ENCODE measurements at places on chromosomes 16 and 17. TPM values are rescaled to one million over a fixed set of nuclear protein-coding genes. Genes with fewer than 3 reads are reported as not detected.

Gene PIK3R5
- total RNA-seq = 0.78 TPM

Gene CD300E
- total RNA-seq = not detected

Gene CDRT15
- total RNA-seq = not detected

Gene GAS7
- total RNA-seq = 0.33 TPM

DNA sequence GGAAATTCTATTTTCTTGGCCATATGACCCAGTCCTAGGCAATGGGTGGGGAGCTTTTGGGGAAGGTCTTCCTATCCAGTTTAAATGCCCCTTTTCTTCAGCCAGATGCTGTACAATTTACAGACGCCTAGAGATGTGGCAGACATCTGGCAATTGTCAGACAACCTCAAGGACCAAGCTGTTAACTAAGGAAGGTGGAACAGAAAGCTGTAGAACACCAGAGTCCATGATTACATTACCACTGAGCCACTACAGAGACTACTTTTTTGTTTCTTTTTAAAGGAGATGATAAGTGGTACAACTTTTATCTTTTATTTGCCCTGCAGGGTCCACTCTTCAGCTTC is 21.1 kb upstream of the CORO6 start:
- no peak overlapping the region for H3K4me3 ChIP-seq
- H3K36me3 ChIP-seq = no peaks in the 10 kb centered on the region
- no peaks in the 10 kb centered on the region for H3K27me3 ChIP-seq
- DNase-seq = no peak
- peak overlapping the region; percentile 2 for H3K27ac ChIP-seq

GRCh38 chr16:21989133-21989532 is 11.8 kb downstream of the PDZD9 start:
- no peak overlapping the region for H3K4me3 ChIP-seq
- peaks cover under 1% of the 10 kb centered on the region for H3K4me1 ChIP-seq
- no peak overlapping the region for H3K27ac ChIP-seq
- no peak for DNase-seq

DNA sequence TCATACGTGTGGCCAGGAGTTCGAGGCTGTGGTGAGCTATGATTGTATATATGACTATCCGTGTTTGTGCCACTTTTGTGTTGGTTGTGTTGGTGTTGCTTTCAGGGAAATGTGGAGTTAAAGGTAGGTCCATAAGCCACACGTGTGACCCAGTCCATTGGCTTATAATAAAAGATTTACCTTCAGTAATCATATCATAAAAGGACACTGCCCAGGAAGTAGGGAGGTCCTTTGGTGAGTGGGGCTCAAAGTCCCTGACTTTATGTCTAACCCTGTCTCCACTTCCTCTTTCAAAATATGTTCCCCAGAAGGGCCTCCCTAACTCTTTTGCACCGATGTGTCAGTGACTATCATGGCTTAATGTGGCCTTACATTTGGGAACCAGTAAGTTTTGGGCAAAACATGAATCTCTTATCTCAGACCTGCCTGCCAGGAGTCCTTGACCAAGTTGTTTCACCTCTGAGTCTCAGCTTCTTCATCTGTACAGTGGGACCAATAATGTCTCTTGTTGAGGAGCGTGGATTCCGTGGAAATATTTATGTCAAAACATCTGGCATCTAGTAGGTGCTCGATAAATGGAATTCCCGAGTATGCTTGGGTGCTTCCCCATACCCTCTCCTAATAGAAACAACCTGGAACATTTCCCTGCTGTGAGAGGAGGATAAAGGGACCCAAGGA is 4.8 kb downstream of the TNP2 start:
- H3K27me3 ChIP-seq = peaks cover 2% of the 10 kb centered on the region
- H3K27ac ChIP-seq = no peak overlapping the region
- no peak for DNase-seq

DNA sequence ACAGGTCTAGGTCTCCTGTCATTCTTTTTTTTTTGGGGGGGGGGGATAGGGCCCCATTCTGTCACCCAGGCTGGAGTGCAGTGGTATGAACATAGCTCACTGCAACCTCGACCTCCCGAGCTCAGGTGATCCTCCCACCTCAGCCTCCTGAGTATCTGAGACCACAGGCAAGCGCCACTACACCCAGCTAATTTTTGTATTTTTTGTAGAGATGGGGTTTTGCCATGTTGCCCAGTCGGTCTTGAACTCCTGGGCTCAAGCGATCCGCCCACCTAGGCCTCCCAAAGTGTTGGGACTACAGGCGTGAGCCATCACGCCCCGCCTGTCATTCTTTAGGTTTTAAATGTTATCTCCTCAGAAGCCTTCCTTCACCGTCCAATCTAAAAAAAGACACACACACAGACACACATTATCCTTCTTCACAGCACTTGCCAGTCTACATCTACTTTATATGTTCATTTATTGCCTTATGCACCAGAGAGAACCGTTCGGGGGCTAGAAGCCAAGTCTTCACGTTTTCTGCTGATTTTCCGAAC is 694 bp downstream of the MRPL27 start:
- peaks cover 5% of the 10 kb centered on the region for H3K4me1 ChIP-seq
- H3K27me3 ChIP-seq = no peaks in the 10 kb centered on the region
- peak overlapping the region; percentile 99 for H3K27ac ChIP-seq
- peak overlapping the region; percentile 77 for H3K4me3 ChIP-seq
- H3K36me3 ChIP-seq = peaks cover 64% of the 10 kb centered on the region

GRCh38 chr17:38464723-38465390 is 36.6 kb downstream of the ARHGAP23 start:
- H3K36me3 ChIP-seq = no peaks in the 10 kb centered on the region
- H3K27ac ChIP-seq = no peak overlapping the region
- H3K4me3 ChIP-seq = peak overlapping the region; percentile 12

DNA sequence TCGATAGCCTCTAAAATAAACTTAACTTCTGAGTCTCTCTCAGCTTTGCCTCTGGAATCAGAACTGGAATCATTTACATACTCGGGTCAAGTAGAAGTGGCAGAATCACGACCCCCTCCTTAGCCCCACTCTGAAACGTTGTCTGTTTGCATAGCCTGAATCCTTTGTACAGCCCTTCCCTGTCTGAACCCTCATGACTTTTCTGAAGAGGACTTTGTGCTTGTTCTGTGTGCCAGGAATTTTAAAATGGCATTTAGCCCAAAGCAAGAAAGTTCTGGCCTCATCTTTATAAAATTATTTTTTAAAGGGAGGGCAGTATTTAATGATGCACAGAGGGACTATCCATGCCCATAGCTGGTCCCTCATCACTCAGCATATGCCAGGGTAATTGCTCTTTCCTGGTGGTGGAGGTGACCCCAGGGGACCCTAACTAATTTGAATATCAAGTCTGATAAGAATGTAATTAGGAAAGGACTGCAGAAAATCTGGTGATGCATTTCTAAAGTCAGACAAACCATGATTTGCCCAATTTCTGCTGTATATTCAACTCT is 342.7 kb upstream of the TNRC6C start:
- no peaks in the 10 kb centered on the region for H3K4me1 ChIP-seq
- no peak overlapping the region for H3K4me3 ChIP-seq
- no peak for DNase-seq
- H3K27me3 ChIP-seq = peaks cover 63% of the 10 kb centered on the region

GRCh38 chr16:29812754-29813643 is 1.0 kb downstream of the PRRT2 start:
- no peaks in the 10 kb centered on the region for H3K27me3 ChIP-seq
- no peak overlapping the region for H3K27ac ChIP-seq
- no peak for DNase-seq
- peaks cover 82% of the 10 kb centered on the region for H3K4me1 ChIP-seq
- no peak overlapping the region for H3K4me3 ChIP-seq

GRCh38 chr17:9211133-9211765 is 189.9 kb downstream of the NTN1 start:
- peaks cover 9% of the 10 kb centered on the region for H3K27me3 ChIP-seq
- H3K4me1 ChIP-seq = no peaks in the 10 kb centered on the region

DNA sequence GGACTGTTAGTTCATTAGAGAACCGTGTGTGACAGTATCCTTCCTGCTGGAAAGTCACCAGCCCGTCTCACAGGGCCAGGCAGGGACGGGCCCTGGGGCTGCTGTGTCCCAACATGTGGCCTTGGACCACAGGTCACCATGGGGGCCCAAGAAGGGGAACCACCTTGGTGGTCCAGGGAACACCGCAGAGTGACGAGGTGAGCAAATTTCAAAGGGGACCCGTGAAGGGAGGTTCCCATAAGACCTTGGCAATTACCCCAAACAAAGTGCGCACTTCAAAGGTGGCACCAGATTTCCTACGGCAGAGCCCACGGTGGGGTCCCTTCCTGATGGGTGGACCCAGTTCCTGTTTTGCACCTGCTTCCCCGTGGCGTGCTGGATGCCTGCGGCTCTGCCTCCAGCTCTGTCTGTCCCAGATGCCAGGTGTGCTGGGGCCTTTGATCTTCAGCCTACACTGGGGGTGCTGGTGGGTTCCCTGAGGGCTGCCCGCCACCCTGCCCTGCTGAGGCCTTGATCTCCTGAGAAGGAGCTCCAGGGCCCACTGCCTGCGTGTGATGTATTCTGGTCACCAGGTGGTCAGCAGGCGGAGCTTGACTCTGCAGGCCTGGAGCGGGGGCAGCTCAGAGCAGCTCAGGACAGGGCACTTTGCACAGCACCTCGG is 27.0 kb downstream of the SLC7A5 start:
- H3K4me1 ChIP-seq = peaks cover 51% of the 10 kb centered on the region
- peaks cover 96% of the 10 kb centered on the region for H3K36me3 ChIP-seq
- no peak overlapping the region for H3K27ac ChIP-seq

DNA sequence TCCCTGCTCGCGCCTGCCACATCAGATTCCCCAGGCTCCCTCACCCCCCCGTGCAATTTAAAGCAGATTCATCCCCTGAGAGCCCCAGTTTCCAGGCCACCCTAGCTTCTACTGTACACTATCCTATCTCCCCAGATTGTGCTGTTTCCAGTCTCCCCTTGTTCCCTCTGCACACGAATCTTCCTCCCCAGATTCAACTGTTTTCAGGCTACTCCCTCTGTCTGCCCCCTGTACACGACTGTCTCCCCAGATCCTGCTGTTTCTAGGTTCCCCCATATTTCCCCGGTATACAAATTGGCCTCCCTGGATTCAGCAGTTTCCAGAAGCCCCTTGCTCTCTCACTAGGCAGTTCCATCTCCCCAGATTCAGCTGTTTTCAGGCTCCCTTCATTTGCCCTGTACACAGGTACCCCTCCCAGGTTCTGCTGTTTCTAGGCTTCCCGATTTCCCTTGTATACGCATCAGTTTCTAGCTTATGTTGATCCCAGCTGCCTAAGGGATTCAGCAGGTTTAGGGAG is 22.9 kb downstream of the COPZ2 start:
- DNase-seq = peak; percentile 63
- H3K4me3 ChIP-seq = no peak overlapping the region
- no peak overlapping the region for H3K27ac ChIP-seq
- H3K36me3 ChIP-seq = no peaks in the 10 kb centered on the region

- H3K36me3 ChIP-seq = no peaks in the 10 kb centered on the region
- DNase-seq = no peak
- H3K27me3 ChIP-seq = peaks cover 55% of the 10 kb centered on the region
- H3K27ac ChIP-seq = no peak overlapping the region
Measured at GRCh38 chr17:50058296-50058953, 2.5 kb downstream of the ITGA3 start.

- DNase-seq = no peak
- no peaks in the 10 kb centered on the region for H3K27me3 ChIP-seq
- no peak overlapping the region for H3K4me3 ChIP-seq
- H3K27ac ChIP-seq = no peak overlapping the region
- H3K36me3 ChIP-seq = no peaks in the 10 kb centered on the region
Measured at GRCh38 chr17:74063439-74063838, 140.0 kb upstream of the RPL38 start.

GRCh38 chr16:85187447-85187846 is 75.2 kb upstream of the CIBAR2 start:
- peaks cover 31% of the 10 kb centered on the region for H3K36me3 ChIP-seq
- H3K27ac ChIP-seq = no peak overlapping the region
- no peak for DNase-seq
- H3K4me1 ChIP-seq = peaks cover 7% of the 10 kb centered on the region

DNA sequence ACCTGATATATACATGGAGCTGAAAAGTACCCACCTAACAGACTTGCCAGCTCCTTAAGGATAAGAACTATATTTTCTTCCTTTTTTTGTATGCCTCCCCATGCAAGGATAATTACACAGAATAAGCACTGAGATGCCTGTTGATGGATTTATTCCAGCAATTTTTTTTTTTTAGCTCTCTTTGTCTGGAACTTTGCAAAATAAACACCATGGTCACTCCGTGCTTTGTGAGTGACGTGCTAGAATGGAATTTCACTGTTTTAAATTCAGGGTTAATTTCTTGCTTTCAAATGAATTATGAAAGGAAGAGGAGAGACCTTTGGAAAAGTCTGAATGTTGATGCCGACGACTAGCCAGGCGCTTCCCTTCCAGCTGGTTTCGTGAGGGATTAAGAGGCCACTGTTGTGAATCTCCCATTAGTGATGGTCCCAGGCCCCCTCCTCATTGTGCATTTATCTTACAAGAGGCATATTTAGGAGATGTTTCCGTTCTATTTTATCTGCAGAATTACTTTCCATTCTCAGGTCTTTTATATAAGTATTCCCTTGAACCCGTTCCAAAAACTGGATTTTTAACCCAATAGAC is 529.1 kb downstream of the WWOX start:
- H3K4me3 ChIP-seq = no peak overlapping the region
- H3K27ac ChIP-seq = no peak overlapping the region
- H3K36me3 ChIP-seq = no peaks in the 10 kb centered on the region
- no peaks in the 10 kb centered on the region for H3K4me1 ChIP-seq
- DNase-seq = no peak

DNA sequence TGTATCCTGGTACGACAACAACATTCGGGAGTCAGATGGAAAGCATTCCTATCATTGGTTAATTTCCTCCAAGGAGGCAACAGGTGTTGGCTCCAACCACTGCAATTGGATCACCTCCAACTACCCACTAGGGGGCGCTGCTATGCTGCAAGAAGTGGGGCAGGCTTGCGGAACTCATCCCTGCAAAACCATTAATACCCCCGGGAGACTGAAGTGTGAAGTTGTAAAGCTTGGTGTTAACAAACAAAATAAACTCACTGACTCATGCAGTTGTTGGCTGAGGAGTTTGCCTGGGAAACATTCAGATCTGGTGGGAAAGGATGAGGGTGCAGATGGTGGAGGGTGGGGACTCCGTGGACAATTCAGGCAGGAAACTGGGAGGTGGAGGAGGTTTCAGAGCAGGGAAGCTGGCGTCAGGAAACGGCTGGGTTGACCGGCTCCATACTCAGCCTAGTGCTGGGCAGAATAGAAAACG is 84.9 kb downstream of the HS3ST2 start:
- no peaks in the 10 kb centered on the region for H3K36me3 ChIP-seq
- no peak overlapping the region for H3K27ac ChIP-seq
- H3K4me1 ChIP-seq = no peaks in the 10 kb centered on the region
- no peak overlapping the region for H3K4me3 ChIP-seq

DNA sequence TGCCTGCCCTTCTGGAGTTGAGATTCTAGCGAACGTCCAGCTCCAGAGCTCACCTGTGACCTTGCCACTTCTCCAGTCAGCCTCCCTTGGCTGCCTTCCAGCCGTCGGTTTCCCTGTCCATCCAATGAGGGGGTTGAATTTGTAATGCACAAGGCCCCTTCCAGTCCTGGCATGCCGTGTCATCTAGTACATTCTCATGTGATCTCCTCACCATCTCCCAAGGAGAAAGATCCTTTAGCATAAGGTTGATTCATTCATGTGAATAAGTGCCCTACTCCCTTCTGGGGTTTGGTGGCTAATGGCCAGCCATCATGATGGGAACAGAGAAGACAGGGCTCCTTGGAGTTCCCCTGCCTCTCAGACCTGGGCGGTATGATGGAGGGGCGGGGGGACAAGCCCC is 18.9 kb upstream of the ABCC3 start:
- H3K27me3 ChIP-seq = peaks cover 23% of the 10 kb centered on the region
- no peaks in the 10 kb centered on the region for H3K36me3 ChIP-seq
- H3K4me3 ChIP-seq = no peak overlapping the region
